ENCODE measurements at places on chromosomes 5 and 9.
A peak's percentile ranks its signal among the peaks of the same experiment; 100 is the strongest.

DNA sequence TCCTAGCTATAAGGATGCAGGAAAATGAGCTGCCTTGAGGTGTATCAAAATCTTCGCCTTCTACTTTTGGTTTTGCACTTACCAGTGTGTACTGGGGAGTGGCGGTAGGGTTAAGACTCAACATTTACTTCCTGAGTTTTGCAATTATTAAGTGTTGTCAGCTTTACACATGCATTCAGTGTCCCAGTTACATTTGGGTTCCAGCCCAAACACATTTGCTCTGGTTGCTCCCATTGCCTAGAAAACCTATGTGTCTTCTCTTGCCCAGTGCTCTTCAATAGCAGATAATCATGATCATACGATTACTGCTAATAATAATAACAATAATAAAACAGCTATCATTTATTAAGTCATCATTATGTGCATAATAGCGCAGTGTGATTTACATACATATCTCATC is 241.5 kb upstream of the PAPPA start:
- DNase-seq: no peak

GRCh38 chr9:69180670-69181069 is 6.6 kb downstream of the TJP2 start:
- DNase-seq: peak; percentile 98

DNA sequence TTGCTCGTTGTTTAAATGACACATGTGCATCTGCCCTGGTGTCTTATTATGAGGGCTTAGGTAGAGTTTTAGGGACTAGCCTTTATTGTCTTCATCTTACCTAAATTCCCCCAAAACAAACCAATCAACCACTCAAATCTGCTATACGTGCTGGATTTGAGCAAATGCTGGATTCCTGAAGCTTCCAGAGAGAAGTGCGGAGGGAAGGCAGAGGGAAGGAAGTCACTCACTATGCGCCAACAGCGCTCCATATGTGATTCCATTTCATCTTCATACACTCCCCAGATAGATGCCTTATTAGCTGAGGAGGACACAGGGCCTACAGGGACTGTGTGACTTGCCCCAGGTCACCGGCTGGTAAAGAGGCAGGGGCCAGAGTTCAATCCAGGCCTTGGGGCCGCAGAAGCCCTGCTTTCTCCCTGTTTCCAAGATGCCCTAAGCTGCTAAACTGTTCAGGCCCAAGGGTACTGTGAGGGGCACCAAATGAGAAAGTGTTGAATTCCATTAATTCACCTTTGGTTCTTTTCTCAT is 63.5 kb downstream of the OTULIN start:
- no peak for DNase-seq

- no peak for DNase-seq
Observed at GRCh38 chr5:17989036-17989435, 354.8 kb downstream of the TAF11L14 start.

GRCh38 chr9:116152941-116153764 is 438 bp upstream of the PAPPA start:
- no peak for DNase-seq

- no peak for DNase-seq
Observed at GRCh38 chr9:75451505-75451904, 363.2 kb downstream of the OSTF1 start.

DNA sequence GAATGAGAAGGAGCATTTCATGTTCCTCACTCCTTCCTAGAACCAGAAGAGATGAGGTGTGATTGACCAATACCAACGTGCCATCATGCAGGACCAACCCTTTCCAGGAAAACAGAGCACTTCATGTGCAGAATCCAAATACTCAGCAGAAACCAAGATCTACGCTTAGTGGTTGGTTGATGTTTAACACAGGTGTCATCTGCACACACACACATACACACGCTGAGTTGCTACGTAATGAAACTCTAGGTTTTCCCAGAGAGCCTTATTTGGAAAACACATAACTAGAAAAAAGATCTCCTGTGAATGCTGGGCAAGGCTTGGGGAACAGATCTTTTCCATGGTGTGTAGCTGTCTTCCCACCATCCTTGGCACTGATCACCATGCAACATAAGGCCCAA is 21.1 kb upstream of the ZNF622 start:
- no peak for DNase-seq

- no peak for DNase-seq
Observed at GRCh38 chr5:132372542-132372941, 3.0 kb downstream of the SLC22A5 start.

- peak; percentile 38 for DNase-seq
Observed at GRCh38 chr9:36597412-36598178, 24.9 kb downstream of the MELK start.

GRCh38 chr5:138565100-138565821 is 9.9 kb downstream of the HSPA9 start:
- no peak for DNase-seq

GRCh38 chr9:16825331-16825725 is 45.1 kb downstream of the BNC2 start:
- DNase-seq: no peak

- no peak for DNase-seq
Observed at GRCh38 chr9:99967457-99967856, 61.0 kb downstream of the STX17 start.

GRCh38 chr9:26882154-26882553 is 10.4 kb downstream of the CAAP1 start:
- DNase-seq: no peak

- DNase-seq: no peak
Observed at GRCh38 chr5:169811680-169812079, 168.6 kb downstream of the INSYN2B start.

DNA sequence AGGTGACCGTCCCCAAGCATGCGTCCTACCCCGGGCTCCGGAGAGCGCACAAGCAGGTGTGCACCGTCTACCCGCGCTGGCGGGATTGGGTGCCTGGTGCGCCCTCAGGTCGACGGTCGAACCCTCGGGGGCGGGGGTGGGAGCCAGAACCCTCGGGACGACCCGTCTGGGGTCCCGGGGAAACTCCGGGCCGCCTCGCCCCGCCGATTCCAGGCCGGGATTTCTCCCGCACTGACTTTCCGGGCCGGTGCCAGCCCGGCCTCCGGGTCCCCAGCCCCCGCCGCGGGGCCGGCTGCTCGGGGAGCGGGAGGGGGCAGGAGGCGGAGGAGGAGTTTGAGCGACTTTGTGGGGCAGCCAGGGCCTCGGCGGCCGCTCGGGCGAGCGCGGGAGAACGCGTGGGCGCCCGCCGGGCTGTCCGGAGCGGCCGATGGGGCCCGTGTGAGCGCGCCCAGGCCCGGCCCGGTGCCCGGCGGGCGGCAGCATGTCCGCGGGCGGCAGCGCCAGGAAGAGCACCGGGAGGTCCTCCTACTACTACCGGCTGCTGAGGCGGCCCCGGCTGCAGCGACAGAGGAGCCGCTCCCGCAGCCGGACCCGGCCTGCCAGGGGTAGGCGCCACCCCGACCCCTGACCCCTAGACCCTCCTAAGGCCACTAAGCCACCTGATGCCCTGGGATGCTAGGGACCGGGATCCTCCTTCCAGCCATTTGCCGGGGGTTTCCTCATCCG is at the start of gene DAB2IP:
TSS of gene DAB2IP (plus strand) at position 340 of the 726 bp plus-strand sequence. CDS start at position 482, 142 bp downstream.
- no peak for DNase-seq

GRCh38 chr9:99750526-99750925 is 71.2 kb upstream of the NR4A3 start:
- DNase-seq: no peak

- DNase-seq: peak; percentile 81
Observed at GRCh38 chr9:5832538-5833529, at the start of gene ERMP1. Gene ERMP1, minus strand, starts transcription at chr9:5833117. Its CDS starts 90 bp downstream, at chr9:5833027.

DNA sequence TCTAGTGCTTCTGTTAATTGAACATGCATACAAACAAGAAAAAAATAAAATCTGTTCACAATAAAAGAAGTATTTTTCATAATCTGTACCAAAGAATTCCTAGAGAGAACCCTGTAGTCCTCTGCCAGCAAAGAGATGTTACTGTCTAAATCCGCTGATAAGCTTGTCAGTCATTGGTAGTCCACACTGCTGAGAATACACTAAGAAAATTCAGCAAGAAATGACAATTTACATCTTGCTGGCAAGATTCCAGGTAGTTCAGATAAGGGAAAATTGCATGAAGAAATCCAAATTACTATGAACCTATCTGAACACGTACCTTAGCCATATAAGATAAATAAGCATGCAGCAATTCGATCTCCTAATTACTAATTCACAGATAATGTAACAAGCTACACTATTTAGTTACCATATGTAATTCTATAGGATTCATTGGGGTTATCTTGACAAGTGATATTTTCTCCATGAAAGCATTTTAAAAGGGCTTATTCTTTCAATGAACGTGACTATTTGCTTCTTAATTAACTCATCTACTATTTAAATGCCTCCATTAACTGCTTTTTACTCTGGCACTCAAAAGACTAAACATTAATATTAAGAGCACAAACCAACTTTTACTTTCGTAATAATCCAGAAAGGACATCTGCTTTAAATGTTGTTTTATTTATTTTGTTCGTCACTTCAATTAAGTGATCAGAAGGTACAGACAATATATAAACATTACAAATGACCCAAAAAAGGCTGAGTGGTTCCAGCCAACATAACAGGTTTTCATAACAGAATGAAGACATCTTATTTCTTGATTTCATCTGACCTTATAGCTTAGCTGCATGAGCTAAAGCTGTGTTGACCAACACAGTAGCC is 9.7 kb downstream of the MPDZ start:
- no peak for DNase-seq

DNA sequence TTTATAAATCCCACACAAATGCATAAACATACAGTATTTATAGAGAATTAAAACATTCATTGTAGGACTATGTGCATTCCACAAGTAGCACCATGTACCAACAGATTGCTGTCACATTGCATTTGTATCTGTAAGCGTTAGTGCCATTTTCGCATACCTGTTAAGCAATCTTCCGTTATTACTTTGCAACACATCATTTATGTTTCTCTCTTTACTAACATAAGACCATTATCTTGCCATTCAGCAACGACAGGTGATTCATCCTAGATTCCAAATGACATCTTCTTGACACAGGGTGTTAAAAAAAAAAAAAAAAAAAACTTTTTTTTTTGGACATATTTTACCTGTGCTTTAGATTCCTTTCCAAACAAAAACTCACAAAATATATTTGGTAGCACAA is 511.8 kb downstream of the ELAVL2 start:
- no peak for DNase-seq

DNA sequence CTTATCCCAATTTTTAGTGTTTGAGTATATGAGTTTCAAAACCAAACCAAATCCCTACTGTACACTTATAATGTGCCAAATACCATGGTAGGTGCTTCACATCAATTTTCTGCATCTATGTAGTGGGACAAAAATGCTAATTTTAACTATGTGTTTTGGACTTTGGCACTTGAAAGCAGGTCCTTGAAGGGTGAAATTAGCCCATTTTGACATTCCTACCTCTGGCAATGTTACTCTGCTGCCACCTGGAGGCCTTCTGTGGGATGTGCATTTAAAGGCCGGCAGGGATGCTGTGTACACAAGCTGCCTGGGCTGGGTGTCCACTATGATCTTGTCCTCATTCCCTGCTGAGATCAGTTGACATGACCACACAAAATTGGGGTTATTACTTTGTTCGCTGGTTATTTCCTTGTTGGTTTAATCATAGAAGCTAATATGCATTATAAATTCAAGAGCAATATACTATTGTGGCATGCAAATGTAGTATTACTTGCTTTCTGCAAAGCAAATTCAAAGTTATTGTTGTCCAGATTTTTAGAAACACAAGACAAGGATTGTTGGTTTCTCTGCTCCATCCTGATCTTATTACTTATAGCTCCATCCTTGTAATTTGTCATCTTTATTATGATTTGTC is 166.8 kb downstream of the ARHGEF28 start:
- DNase-seq: peak; percentile 61

- DNase-seq: no peak
Observed at GRCh38 chr5:18496041-18496440, 861.8 kb downstream of the TAF11L14 start.

GRCh38 chr5:149586708-149587318 is 5.5 kb downstream of the ARHGEF37 start:
- peak; percentile 49 for DNase-seq

GRCh38 chr5:54521856-54522479 is 4.4 kb downstream of the SNX18 start:
- peak; percentile 6 for DNase-seq

DNA sequence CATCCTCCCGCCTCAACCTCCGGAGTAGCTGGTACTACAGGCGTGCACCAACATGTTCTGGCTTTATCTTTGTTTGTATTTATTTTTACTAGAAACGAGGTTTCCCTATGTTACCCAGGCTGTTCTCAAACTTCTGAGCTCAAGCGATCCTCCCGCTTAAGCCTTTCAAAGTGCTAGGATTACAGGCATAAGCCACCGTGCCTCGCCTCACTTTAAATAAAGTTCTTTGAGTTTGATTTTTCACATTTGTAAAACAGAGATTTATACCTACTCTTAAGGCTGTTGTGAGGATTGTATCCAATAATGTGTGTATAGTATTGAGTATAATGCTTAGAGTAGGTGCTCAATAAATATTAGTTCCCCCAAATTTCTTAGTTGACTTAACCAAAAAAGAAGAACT is 75.7 kb downstream of the MEF2C start:
- no peak for DNase-seq

GRCh38 chr5:56490971-56491468 is 257.9 kb upstream of the ANKRD55 start:
- DNase-seq: peak; percentile 92

DNA sequence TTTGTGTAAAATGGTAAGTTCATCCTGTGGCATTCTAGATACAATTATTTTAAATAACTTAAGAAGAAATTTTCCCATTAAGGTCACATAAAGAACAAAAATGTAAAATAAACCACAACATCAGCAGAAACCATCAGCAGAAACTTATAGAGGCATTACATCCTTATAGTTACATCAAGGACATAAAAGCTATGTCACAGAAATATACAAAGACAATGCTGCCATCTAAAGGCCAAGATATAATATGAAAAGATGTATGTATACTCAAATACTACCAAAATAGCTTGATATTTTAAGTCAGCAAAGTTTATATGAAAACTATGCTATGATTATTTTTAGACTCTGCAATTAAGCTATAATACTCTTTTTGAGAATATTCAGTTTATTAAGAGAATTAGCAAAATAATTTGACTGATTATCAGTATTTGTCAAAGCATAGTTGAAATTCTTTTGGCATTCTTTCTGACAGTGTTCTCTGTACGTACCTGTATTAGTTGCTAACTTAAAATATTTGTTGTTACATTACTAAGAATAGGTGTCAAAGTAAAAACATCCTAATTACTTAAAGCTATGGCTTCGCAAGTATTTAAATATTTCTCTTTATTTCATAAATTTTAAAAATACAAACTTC is 36.2 kb downstream of the FBXL17 start:
- DNase-seq: peak; percentile 28

GRCh38 chr9:8980496-8981013 is 1181.0 kb upstream of the DMAC1 start:
- DNase-seq: no peak

GRCh38 chr9:112764344-112764743 is 13.8 kb downstream of the SNX30 start:
- peak; percentile 35 for DNase-seq

- no peak for DNase-seq
Observed at GRCh38 chr5:17839848-17840247, 205.6 kb downstream of the TAF11L14 start.

DNA sequence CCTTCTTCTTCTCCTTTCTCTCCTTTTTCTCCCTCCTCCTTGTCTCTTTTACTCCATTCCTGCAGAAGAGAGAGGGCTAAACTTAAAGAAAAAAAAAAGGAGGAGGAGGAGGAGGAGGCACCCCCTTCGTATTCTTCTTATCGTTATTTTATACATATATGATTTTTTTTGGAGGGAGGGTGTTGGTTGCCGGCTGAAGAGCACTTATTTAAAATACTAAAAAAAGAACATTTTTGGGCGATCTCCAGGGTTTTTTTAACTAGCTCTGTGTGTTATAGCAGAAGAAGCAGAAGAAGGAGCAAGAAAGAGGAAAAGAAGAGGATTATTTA is 381 bp downstream of the NR2F1 start:
- DNase-seq: no peak
